ENCODE measurements at places on chromosomes 6 and 20.

- DNase-seq = no peak
These were observed 945.9 kb upstream of the CITED2 start for GRCh38 chr6:140320081-140321080.

DNA sequence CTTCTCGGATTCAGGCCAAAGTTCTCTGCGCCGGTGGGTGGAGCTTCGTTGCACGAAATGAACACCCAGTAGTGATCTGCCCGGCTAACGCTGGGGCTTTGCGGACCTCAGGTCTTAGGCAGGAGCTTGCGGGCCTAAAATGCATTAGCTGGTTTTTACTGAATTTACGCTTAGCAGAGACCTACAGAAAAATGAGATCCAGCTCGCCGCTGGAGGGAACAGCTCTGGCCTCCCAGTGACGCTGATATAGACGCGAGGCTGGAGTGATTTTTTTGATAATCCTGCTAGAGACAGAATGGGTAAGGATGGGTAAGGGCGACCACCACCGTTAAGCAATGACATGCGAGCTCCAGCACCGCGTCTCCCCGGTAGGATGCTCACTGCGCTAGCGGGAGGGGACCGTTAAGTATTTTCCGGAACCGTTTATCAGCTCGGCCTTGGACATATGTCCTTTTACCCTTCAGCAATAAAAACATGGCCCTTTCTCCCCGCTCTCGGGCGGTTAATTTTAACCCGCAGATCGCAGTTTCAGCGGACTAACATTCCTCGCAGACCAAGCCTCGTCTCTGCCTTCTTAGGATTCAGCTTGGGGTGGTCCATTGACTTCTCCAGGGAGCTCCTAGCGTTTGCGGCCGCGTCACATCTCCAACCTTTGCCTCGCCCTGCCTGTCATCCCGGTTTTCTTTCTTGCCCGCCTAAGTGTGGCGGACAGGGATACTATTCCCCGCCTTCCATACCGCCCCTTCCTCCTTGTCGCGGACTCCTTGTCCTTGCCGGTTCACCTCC, 109.3 kb downstream of the GPX5 start:
- no peak for DNase-seq

GRCh38 chr6:116015983-116016382, 44.7 kb downstream of the FRK start:
- no peak for DNase-seq

GRCh38 chr6:89693207-89693606, 54.7 kb upstream of the LYRM2 start:
- DNase-seq = no peak

DNA sequence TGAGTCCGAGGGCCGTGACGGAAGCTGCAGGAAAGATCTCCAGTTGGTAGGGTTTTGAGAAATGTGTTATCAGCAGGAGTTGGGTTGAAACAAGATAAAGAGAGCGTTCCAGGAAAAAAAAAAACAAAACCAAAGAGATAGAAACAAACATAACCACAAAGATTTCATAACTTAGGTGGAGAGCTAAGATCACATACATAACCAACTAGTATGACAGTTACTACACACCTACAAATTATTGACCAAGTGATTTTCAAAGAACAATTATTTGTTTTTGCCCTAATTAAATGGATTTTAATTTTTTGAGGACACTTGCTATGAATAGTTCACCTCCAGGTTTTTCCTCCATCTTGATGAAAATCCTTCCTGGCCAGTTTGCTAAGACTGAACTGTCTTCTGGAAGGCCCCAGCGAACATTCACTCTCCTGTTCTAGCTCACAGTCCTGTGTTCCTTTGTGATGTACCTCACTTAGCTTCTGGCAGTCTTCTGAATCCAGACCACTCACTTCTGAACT, 69.4 kb downstream of the SNX9 start:
- DNase-seq = no peak

All from activated T-cell treated with anti-CD3 and anti-CD28 coated beads for 4 hours (primary cell).